ENCODE measurements at places on chromosomes 16 and 17.
A peak's percentile ranks its signal among the peaks of the same experiment; 100 is the strongest.

DNA sequence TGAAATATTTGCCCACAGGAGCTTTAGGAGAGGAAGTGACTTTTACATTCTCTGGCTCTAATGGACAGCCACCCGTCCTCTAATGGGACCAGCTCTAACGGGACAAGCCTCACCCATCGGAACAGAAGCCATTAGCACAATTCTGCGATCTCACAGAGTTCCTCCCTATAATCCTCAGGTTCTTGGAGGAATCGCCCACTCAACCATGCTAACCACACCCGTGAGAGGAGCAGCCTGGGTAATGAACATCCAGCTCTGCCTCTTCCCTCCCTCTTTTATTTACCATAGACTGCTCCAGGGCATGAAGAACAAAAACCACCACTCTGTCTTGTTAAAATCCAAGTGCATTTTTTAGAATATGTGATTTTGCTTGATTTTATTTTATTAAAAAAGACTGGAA, 6.8 kb downstream of the SLC35B1 start:
- DNase-seq = no peak

DNA sequence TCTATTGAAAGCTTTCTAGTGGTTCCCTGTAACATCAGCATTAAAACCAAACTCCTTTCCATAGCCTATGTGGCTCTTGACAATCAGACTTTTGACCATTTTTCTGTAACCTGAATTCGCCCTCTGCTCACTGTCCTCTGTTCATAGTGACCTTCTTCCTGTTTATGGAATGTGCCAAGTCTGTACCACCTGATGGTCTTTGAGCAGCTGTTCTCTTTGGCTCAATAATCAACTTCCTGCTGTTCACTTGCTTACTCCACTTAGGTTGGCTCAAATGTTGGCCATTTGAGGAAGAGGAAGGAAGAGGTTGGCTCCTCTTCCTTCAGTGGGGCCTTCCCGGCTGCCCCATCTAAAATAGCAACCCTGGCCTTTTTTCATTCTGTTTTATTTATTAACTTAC, 251.5 kb downstream of the CA10 start:
- DNase-seq = no peak

DNA sequence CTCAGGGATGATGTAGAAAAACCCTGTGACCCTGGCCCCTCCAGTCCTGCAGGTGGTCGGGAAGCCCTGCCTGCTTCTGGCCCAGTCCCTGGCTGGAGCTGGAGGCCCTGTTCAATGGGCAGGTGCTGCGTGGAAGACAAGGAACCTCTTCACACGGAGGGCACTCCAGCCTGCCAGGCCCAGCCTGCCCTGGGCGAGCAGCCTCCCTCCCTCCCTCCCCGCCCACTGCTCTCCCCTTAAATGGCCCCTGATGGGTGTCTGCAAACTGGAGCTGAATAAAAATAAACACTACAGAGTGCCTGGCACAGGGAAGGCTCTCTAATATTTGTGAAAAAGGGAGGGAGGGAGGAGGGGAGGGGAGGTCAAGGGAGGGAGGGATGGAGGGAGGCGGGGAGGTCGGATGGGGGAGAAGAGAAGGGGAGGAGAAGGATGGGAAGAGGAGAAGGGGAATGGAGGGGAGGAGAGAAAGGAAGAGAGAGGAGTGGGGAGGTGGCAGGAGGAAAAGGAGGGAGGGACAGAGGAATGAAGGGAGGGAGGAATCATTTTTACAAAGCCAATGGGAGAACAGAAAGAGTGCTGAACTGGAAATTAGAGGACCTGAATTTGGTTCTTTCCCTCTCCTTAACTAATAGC, 222.8 kb upstream of the TNRC6C start:
- no peak for DNase-seq

- DNase-seq = no peak
These were observed 6.2 kb downstream of the TAF1C start for GRCh38 chr16:84180519-84181140.

DNA sequence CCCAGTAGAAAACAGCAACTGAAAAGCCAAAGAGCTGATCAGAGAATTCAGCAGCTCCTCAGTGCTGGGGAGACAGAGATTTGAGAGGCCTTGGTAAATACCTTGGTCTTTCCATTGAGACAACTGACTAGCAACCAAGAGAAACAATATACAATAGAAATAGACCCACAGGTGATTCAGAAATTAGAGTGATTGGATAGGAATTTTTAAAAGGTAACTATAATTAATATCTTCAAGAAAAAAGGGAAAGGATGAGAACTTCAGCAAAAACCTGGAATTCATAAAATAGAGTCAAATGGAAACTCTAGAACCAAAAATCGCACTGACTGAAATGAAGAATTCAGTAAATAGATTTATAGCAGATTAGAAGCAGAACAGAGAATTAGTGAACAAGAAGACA, 32.5 kb upstream of the ITGAX start:
- no peak for DNase-seq

DNA sequence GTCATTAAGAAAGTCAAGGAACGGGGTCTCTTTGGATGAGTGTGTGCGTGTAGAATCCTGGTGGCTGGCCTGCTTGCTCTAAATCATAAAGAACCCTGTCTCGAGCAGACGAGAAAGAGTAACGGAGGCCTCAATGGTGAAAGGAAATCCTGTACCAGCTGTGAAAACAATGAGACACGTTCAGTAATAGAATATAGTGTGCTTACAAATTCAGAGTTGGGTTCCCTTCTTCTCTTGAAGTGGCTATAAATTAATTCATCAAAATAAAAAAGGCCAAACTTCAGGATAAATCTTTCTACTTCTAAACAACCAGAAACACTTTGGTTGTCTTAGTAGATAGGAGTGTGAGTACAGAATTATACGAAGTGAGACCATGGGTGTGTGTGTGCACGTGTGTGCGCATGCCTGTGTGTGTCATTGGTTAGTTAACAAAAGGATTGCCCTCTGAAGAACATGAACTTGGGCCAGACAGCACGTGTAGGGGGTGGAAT, 48.5 kb downstream of the WWOX start:
- no peak for DNase-seq

- peak; percentile 51 for DNase-seq
These were observed 92.0 kb upstream of the CHMP6 start for GRCh38 chr17:80899402-80900268.

DNA sequence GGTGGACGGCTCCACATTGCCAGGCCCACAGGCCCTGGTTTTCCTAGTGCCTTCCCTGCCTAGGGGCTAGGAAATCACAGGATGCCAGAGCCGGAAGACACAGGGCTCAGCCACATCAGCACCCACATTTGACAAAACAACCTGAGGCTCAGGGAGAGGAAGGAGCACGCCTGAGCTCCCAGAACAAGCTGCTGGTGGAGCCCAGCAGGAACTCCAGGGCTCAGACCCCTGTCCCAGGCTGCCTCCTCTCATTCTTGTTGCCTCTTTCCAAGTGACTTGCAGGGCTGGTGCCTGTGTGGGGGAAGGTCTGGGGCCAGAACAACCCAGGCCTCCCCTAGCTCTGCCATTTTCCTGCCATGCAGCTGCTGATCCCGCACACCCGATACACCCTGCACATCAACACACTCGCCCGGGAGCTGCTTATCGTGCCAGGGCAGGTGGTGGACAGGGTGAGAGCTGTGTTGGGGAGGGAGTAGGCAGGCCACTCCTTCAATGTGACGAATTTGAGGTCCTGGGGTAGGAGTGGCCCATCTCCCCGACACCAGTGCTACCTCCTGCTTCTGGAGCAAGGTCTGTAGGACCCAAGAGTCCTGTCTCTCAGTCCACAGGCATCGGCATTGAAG, 7.6 kb downstream of the ALOX15B start:
- no peak for DNase-seq

DNA sequence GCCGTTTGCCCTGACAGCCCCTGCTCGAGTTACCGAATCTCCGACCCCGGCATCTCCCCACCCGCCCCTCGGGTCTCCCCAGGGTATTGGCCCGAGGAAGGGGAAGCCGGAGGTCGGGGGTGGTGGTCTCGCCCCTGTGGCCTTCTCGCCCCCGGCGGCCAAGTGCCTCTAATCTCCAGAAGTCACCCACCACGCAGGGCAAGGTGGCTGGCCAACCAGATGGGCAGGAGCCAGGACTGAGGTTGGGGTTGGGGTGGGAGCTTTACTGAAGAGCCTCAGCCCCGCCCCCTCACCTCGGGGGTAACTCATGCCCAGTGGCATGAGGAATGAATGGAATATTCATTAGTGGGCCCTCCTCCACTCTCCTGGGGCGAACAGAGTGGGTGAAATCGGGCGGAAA, 637 bp downstream of the DHRS11 start:
- no peak for DNase-seq

- no peak for DNase-seq
These were observed 5.2 kb downstream of the ARSG start for GRCh38 chr17:68296217-68297191.

DNA sequence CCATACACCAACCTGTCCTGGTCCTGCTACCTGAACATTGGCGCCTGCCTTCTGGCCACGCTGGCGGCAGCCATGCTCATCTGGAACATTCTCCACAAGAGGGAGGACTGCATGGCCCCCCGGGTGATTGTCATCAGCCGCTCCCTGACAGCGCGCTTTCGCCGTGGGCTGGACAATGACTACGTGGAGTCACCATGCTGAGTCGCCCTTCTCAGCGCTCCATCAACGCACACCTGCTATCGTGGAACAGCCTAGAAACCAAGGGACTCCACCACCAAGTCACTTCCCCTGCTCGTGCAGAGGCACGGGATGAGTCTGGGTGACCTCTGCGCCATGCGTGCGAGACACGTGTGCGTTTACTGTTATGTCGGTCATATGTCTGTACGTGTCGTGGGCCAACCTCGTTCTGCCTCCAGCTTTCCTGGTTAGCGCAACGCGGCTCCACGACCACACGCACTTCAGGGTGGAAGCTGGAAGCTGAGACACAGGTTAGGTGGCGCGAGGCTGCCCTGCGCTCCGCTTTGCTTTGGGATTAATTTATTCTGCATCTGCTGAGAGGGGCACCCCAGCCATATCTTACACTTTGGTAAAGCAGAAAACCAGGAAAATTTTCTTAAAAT, 21.5 kb downstream of the TMEM204 start:
- no peak for DNase-seq

DNA sequence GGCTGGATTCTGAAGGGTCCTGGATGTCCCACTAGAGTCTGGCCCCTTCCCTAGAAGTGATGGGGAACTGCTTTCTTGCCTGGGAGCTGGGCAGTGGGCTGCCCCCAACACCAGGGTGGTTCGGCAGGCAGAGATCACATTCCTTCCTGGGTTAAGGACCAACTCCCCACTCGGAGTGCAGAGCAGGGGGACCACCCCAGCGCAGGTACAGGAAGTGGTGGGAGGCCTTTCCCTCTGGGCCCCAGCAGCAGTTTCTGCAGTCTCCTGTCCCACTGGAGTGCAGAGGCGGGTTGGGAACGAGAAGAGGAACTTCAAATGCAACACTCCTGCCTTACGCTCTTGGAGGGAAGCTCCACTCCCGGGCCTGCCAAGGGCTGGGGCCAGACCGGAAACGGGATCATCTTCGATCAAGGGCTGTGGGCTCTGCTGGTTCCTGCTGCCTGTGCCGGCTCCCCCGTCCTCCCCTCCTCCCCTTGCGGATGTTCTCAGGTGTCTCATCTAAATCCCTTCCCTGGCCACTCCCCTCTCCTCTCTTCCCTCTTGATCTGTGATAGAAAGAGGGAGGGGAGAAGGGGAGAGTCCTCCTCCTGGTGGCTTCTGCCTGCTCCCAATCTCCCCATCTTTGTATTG, 9.0 kb upstream of the NGFR start:
- no peak for DNase-seq

DNA sequence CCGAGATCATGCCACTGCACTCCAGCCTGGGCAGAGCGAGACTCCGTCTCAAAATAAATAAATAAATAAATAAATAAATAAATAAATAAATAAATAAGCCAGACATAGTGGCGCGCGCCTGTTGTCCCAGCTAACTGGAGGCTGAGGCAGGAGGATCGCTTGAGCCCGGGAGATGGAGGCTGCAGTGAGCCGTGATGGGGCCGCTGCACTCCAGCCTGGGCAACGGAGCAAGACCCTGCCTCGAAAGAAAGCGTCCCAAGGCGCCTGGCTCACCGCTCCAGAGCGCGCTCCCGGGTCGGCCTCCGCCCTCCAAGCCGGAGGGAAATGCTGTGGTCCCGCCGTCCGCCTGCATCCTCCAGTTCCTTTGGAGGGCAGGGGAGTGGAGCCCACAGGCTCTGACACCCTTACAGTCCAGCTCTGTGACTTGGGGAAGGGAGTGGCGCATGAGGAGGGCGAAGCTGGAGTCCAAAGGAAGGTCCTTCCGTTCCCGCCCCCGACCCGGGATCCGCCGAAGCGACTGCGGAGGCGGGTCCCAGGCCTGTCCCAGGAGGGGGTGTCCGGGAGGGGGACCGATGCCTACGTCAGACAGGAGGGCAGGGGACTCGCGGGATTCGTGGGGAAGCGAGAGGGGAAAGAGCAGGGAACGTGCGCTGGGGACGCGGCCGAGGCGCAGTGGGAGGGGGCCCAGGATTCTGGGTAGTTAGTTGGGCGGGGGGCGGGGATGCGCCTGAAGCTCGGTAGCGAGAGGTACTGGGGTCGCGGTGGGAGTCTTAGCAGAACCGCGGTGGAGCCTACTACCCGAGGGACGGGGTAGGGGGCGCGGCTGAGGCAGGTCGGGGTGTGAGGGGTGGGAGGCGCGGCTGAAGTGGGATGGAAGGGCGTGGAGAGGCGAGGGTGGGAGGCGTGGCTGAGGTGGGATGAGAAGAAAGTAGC, 8.4 kb upstream of the TRPV2 start:
- DNase-seq = peak; percentile 64

DNA sequence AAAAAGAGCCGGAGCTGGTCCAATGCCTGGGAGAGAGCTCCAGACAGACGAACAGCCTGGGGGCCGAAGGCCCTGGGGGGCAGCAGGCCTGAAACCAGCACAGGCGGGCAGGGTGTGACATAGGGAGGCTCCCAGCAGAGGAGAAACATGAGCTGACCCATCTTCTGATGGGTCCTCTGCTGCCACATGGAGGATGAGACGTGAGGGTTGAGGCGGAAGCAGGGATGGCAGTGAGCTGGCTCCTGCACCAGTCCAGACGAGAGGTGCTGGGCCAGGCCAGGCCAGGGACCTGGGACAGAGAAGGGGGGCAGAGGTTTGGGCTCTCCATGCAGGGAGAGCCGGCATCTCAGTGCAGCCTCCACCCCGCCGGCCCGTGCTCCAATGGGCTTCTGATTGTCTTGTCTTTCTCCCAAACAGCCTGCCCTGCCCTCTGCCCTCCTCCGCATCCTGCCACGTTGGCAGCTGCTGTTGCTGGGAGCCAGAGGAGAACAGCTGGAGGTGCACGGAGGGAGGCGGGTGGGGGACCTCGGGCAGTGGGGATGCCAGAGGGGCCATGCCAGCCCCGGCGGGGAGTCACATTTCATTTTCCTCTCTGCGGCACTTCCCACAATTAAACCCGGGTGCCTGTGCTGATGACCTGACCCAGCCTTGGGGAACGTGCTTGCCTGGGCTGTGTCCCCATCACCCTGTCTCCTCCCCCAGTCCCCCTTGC, 139.1 kb upstream of the GSE1 start:
- no peak for DNase-seq

DNA sequence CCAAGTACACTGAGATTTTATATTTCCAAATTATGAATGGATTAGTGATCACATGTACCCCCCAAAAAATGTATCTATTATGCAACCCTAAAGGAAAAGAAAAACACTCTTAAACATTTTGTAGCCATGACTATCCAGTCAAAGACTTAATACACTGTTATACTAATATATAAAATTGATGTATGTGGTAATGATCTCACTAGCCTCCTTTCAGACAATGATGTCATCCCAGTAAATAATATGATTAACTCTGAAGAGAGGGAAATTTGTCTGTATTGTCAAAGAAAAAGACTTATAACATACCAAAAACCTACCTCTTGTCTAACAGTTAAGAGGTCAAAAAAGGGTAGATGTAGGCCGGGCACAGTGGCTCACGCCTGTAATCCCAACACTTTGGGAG, 80.7 kb downstream of the USP32 start:
- DNase-seq = no peak

GRCh38 chr17:63095459-63095858, 129.4 kb downstream of the TANC2 start:
- DNase-seq = no peak

GRCh38 chr16:56748826-56749225, 18.9 kb downstream of the NUP93 start:
- DNase-seq = no peak
